ENCODE measurements at places on chromosomes 6 and 20. TPM values are rescaled to one million over a fixed set of nuclear protein-coding genes. Genes with fewer than 3 reads are reported as not detected.

- no peak for DNase-seq
These were observed 114.9 kb upstream of the ATXN1 start for GRCh38 chr6:16876201-16876600.

GRCh38 chr6:1739220-1739619 lies 129.5 kb downstream of the FOXC1 start:
- no peak for DNase-seq

DNA sequence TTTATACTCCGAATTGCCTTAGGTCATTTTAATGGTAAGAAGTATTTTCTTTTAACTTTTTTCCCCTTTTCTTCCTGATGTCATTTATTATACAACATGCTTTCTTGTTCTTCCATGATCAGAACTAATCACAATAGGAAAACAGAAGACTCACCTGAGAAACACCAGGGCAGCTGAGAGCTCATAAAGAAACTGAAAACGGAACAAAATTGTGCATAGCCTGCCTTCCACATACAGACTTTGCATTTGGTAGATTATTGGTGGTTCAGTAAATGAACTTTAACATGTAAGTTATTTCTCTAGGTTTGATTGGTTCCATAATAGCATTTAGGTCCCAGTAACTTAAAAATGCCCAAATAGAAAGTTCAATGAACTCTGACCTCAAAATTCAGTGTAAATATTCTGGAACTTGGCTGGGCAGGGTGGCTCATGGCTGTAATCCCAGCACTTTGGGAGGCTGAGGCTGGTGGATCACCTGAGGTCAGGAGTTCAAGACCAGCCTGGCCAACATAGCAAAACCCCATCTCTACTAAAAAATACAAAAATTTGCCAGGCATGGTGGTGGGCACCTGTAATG lies 161.1 kb upstream of the DTNBP1 start:
- no peak for DNase-seq

DNA sequence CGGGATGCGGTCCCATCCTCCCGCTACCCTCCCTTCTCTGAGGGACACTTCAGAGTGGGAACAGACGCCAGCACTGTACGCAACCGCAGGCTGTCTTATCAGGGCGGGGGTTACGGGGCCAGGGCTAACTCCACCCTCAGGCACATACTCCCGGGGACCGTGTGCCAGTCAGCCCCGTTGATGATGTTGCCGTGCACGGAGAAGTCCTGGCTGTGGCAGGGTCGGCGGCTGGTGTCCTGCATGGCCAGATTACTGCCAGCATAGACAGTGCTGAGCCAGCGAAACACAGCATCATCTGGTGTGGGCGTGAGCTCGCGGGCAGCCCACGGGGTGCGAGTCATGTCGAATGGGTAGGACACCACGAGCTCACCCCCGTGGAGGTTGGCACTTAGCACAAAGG lies 5.0 kb downstream of the CPXM1 start:
- DNase-seq: no peak

GRCh38 chr20:62089393-62089792 lies 23.7 kb upstream of the TAF4 start:
- DNase-seq: no peak

Gene ZKSCAN8
- total RNA-seq: 28.2 TPM
